A549 treated with Mapracorat at 1 μM for 4 hours (cell line): ENCODE measurements at places on chromosomes 12 and 14. TPM values are rescaled to one million over a fixed set of nuclear protein-coding genes. Genes with fewer than 3 reads are reported as not detected.

Gene SLC41A2
- total RNA-seq: 16.1 to 23.4 TPM (median 20.8 TPM) in 5 replicates

Gene MMP19
- 0.27 to 0.79 TPM (median 0.42 TPM) in 5 replicates for total RNA-seq

Gene RIMBP2
- 0.05 TPM in 1 of 5 replicates, not detected in the others for total RNA-seq

Gene GNB3
- total RNA-seq: 1.2 to 2.3 TPM (median 1.9 TPM) in 5 replicates
